Activated CD4-positive, alpha-beta T cell treated with anti-CD3 and anti-CD28 coated beads, Interleukin-2, Interleukin-4, amounts not matched to agents 100 ng/mL and 50 ng/mL, durations not matched to agents 16 hours and 8 hours (primary cell): ENCODE measurements at places on chromosomes 6 and 20.

DNA sequence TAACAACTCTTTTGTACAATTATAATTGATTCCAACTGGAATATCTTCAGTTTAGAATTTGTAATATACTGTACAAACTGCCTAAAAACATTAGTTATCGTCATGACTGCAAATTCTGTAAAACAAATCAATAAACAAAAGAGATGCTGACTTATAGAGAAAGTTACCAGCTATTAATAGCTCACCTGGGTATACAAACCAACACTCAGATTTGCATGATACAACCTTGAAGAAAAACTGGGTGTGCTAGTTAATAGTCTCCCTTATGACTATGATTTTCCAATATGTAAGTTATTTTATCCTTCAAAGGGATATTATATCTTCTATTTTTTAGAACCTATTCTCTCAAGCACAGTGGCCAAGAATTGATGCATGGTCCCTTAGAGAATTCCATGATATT lies 698.5 kb downstream of the FRK start:
- no peak for DNase-seq

- DNase-seq = no peak
Measured at GRCh38 chr6:90914312-90914711, 327.4 kb upstream of the MAP3K7 start.

GRCh38 chr20:43438578-43439316 lies 18.9 kb upstream of the SRSF6 start:
- DNase-seq = no peak

GRCh38 chr6:6320901-6321300 lies 439 bp upstream of the F13A1 start:
- DNase-seq = no peak

GRCh38 chr20:34433391-34433790 lies 70.3 kb downstream of the ITCH start:
- no peak for DNase-seq

DNA sequence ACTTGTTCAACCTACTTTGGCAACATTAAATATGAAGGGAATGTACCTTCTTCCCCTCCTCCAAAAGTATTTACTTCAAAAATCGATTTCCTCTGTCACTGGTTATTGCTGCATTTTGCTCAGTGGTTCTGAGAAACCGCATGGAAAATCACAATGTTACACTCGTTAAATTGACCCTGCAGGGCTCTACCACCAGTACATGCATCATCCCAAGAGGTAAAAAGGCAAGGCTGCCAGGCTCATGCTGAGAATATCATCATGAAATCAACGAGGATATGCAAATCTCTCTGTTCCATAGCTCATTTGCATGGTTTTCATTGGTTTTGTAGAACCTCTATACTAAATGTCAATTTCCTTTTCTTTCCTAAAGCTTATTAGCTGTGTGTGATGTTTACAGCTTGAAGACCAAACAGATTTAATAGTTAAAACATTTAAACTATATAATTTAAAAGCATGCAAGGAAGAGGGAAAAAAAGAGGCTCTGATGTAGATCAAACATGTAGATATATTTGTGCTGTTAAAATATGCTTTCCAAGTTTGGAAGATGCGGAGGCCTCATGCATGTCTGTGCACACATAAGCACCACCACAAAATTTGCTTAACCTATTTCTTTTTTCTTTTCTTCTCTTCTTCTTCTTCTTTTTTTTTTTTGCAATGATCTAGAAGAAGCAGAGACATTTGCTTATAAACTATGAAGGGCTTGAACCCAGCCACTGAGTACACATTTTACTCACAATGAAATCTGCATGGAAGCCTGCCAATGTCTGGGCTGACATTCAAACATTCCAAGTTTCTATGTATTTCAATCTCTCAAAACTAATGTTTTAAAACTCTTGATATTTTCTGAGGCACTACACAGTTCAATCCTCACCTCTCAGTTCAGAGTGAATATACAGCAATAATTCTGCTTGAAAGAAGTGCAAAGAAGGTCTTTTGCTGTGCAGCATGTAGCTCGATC lies 194.0 kb downstream of the GMPR start:
- DNase-seq = no peak

- DNase-seq = no peak
Measured at GRCh38 chr20:57006411-57007170, 259.9 kb downstream of the BMP7 start.

DNA sequence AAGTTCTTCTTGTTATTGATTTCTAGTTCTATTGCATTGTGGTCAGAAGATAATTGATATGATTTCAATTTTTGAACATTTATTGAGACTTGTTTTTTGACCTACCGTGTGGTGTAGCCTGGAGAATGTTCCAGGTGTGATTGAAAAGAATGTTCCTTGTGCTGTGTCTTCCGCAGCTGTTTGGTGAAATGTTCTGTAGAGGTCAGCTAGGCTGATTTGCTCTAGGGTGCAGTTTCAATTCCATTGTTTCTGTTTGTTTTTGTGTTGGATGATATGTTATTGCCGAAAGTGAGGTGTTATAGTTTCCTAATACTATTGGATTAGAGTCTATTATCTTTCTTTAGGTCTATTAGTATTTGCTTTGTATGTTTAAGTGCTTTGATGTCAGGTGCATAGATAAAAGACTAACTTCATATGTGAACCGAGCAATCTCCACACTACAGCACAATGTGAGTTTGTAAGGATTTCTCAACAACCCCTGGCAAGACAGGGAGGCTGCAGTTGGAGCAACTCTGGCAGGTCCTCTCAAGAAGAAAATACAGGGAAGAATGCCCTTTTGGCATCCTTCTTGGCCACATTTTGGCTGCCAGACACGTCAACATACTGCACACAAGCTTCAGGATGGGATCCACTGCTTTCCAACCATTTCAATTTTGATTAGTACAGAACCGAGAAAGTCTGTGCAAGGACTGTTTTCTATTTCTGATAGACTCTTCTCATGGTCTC lies 320.7 kb downstream of the RNF144B start:
- DNase-seq = no peak

DNA sequence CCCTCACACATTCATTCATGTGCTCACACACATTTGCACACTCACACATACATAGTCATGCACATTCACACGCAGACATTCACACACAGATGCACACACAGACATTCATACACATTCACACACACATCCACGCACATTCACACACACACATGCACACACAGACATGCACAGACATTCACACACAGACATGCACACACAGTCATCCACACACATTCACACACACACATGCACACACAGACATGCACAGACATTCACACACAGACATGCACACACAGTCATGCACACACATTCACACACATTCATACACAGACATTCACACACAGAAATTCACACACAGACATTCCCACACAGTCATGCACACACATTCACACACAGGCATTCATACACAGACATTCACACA lies 147.3 kb downstream of the PACRG start:
- no peak for DNase-seq

GRCh38 chr20:44287272-44288097 lies 23.5 kb downstream of the FITM2 start:
- DNase-seq = no peak

GRCh38 chr6:11851387-11851786 lies 72.8 kb upstream of the ADTRP start:
- DNase-seq = no peak

GRCh38 chr6:109513571-109514071 lies 30.6 kb upstream of the ZBTB24 start:
- DNase-seq = peak; percentile 24

- DNase-seq = no peak
Measured at GRCh38 chr20:36398515-36398914, 92.4 kb downstream of the DLGAP4 start.

GRCh38 chr6:167501831-167502385 lies 177.0 kb downstream of the TTLL2 start:
- no peak for DNase-seq

GRCh38 chr20:10090588-10091166 lies 55.9 kb downstream of the ANKEF1 start:
- peak; percentile 42 for DNase-seq

DNA sequence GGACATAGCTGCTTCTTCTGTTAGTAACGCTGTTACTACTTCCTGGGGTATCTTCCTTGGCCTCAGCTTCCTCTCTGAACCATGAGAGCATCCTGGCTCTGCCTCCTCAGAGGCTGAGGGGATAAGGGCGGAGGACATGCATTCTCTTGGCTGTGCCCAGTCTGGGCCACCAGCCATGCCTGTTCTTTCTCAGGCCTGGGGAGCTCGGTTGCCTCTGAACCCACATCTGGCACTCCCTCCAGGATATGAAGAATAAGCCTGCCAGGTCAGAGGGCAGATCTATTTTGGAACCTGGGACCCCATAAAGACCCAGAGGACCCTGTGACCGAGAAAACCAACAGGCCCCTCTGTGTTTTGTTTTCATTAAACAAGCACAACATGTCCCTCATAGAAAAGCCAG lies 6.6 kb upstream of the ANGPT4 start:
- DNase-seq = no peak

GRCh38 chr6:33586108-33586640 lies 6.1 kb upstream of the BAK1 start:
- no peak for DNase-seq

DNA sequence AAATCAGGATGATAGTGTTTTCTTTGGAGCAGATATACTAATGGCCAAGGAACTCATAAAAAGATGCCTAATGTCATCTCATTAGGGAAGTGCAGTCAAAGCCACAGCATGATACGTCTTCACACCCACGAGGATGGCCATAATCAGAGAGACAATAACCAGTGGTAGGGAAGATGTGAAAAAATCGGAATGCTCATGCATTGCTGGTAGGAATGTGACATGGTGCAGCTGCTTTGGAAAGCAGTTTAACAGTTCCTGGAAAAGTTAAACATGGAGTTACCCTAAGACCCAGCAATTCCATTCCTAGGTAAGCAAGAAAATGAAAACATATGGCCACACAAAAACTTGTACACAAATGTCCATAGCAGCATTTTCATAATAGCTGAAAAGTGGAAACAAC lies 29.9 kb downstream of the BCAS1 start:
- no peak for DNase-seq

- no peak for DNase-seq
Measured at GRCh38 chr20:32152421-32153155, 43.1 kb downstream of the TM9SF4 start.

DNA sequence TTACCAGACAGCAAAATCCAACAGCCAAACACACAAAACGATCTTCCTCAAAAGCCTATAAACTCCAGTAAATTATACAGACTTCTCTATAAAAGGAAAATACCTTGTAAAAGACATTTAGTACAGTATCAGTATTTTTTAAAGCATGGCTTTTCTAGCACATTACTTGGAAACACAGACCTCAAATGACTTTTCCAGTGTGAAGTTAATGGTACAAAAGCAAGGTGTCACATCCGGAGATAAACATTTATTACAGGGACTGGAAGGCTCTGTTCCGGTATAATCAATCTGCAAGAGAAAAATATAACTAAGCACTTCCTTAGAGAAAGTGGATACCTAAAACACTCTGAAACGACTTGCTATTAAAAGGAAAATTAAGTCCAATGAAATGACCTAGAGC lies 17.1 kb downstream of the TMEM30A start:
- DNase-seq = no peak

DNA sequence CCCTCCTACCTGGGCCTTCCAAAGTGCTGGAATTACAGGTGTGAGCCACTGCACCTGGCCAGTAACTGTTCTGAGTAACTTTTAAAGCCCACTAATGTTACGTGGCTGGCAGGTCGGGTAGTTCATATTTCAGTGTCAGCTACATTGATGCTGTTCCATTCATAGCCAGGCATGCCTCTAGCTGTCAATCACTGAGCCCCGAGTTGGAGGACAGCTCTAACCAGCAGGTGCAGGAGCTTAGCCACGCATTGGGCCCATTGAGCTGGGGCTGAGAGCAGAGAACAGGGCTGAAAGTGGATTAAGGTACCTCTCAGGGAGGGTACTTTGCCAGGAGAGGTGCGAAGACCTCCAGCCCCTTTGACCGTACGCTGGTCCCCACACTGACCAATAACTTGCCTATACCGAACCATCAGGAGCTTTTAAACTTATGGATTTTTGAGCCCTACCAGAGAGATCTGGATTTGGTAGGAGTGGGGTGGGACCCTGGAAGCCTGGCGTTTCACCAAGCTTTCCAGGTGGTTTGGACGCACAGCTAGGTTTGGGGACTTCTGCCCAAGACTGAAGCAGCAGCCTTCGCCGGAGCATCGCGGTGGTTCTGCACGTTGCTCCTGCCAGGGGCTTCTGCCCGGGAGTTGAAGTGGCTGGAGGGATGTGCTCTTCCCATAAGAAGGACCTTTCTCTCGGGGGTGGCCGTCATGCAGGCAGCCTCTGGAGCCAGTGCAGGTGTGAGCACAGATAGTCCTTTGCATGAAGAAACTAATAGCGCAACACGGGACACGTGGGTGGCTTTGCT lies 82.6 kb downstream of the SERAC1 start:
- no peak for DNase-seq

DNA sequence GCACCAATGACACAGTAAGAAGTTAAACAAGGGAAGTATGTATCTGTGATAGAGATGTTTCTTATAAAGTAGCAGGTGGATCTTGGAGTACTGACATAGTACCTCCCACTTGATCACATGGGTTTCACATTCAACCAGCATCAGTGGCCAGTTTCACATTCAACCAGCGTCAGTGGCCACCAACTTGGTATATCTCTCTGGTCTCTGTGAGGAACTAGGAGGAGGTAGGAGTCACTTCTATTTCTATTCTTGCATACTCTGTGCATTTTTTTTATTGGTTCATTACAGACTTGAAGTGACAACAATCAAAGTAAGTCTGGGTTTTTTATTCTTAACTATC lies 200.3 kb upstream of the SIM1 start:
- DNase-seq = peak; percentile 9

DNA sequence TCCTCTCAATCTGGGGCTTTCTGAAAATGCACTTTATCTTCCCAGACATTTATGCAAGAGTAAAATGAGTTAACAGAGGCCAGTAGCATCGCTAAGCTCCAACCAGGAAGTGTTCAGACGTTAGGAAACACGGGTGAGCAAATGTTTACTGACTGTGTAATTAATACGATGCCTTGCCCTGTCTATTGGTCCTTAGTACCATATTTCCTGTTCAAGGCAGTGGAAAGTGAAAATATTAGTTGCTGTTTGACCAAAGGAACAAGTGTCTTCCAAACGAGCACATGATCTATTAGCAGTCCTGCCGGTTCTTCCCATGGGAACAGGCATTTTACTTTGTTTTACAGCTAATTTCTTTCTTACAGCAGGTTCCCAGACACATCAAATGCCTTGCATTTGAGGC lies 311.1 kb upstream of the JAG1 start:
- DNase-seq = no peak

- peak; percentile 24 for DNase-seq
Measured at GRCh38 chr6:12138381-12138780, 126.3 kb downstream of the HIVEP1 start.

DNA sequence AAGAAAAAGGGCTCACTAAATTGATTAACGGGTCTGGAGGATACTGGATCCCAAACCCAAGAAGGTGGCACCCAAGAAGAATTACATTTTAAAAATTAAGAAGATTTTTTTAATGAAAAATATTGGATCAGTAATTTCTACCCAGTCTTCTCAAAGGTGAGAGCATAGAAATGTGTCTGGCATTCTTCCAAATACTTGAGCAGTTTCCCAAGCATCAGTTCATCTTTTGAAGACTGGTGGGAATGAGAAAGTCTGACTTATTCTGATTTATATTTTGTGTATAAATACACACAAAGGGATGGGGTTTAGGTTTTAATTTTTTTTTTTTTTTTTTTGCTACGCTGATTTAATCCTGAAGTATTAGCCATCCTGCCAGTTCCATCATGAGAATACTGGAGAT lies 3.3 kb downstream of the MGME1 start:
- DNase-seq = no peak

- no peak for DNase-seq
Measured at GRCh38 chr6:168725802-168726201, 284.8 kb downstream of the SMOC2 start.
